ENCODE measurements at places on chromosomes 3 and 15.

- no peak for DNase-seq
These were observed 45.6 kb downstream of the FNDC3B start for GRCh38 chr3:172084871-172085556.

DNA sequence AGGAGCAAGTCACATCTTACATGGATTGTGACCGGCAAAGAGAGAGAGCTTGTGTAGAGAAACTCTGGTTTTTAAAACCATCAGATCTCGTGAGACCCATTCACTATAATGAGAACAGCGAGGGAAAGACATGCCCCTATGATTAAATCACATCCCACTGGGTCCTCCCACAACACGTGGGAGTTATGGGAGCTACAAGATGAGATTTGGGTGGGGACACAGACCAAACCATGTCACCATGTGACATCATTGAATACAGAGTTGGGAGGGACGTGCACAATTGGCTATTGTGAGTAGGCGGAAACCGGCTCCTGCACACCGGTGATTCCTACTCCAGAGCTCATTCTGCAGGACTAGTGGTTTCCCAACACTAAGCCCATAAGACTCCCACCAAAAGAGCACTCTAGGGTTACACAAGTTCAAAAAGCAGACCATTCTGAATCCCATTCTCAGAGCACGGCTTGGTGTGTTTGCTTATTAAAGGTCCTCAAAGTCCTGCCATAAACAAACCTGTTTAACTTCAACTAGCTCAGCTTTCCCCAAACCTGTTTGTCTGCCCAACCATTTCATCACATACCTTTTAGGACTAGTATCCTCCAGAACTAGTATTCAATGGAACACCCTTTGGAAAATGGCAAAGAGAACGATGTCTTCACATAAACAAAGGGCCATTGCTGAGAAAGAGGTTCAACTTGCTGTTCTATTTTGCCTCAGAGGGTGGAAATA lies 167.6 kb downstream of the TLE3 start:
- no peak for DNase-seq

DNA sequence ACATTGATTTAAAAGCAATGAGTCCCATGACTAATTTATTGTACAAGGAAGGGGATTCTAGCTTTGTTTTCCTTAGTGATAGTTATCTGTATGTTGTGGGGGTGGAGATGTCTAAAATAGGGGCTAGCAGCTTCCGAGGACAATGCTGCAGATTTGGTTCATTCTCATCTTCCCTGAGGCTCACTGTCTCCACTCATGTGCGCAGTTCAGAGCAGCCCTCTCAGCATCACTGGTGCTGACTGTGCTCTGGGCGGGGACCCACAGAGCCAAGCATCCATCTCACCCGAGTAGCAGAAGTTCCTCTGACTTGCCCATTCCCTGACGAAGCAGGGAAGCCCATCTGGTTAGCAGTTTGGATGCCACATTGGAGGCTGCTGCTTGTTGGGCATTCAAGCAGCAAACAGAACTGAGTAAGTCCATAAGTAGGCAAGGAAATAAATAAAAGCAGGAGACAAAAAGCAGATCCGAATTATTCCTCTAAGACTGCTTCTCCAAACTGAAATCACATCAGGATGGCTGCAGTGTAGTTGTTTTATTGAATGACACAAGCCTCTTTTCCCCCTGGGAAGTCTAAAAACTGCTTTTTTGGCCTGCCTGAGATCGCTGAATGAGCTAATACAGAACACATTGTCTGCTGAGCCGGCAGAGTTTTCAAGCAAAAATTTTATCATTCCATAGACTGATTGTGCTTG lies 27.5 kb downstream of the RARB start:
- DNase-seq: peak; percentile 44

GRCh38 chr3:143840636-143841035 lies 7.6 kb downstream of the SLC9A9 start:
- DNase-seq: no peak

GRCh38 chr3:97975466-97975865 lies 3.2 kb upstream of the RIOX2 start:
- no peak for DNase-seq

DNA sequence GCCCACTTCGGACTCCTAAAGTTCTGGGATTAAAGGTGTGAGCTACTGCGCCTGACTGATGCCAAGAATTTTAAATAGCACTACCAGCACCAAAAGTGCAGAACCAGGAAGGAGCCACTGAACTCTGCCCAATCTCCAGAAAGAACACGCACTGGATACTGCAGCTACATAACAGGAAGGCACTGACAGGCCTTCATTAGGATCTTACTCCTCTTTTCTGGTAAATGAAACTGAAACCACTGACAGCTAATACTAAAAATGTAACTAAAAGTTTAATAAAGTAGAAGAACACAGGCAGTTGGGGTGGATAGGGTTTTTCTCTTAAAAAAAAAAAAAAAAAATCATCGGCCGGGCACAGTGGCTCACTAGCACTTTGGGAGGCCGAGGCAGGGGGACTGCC lies 74.1 kb upstream of the CHRM5 start:
- DNase-seq: no peak

DNA sequence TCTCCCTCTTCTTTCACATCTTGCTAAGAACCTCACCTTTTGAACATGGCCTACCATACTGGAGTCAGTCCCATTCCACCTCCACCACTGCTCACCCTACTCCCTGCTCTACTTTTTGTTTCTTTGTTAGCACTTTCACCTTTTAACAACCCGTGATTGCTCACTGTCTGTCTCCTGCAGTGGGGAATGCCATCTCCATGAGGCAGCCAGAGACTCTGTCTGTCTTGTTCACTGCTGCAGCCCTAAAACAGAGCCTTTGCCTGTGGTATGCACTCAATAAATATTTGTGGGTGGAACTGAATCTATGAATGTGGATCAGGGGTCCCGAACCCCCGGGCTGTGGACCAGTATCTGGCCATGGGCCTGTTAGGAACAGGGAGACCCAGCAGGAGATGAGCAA lies 16.5 kb upstream of the TLE3 start:
- DNase-seq: no peak

- no peak for DNase-seq
These were observed 65.0 kb downstream of the SETD2 start for GRCh38 chr3:47098910-47099309.

- no peak for DNase-seq
These were observed 34.4 kb downstream of the C3orf80 start for GRCh38 chr3:160259589-160259988.

- DNase-seq: no peak
These were observed 45.6 kb upstream of the TFRC start for GRCh38 chr3:196127308-196128040.

GRCh38 chr3:159418571-159419526 lies 569.8 kb upstream of the IL12A start:
- no peak for DNase-seq

- DNase-seq: no peak
These were observed 165.8 kb downstream of the MECOM start for GRCh38 chr3:169497567-169498257.

GRCh38 chr3:181358060-181358459 lies 353.7 kb upstream of the SOX2 start:
- no peak for DNase-seq

DNA sequence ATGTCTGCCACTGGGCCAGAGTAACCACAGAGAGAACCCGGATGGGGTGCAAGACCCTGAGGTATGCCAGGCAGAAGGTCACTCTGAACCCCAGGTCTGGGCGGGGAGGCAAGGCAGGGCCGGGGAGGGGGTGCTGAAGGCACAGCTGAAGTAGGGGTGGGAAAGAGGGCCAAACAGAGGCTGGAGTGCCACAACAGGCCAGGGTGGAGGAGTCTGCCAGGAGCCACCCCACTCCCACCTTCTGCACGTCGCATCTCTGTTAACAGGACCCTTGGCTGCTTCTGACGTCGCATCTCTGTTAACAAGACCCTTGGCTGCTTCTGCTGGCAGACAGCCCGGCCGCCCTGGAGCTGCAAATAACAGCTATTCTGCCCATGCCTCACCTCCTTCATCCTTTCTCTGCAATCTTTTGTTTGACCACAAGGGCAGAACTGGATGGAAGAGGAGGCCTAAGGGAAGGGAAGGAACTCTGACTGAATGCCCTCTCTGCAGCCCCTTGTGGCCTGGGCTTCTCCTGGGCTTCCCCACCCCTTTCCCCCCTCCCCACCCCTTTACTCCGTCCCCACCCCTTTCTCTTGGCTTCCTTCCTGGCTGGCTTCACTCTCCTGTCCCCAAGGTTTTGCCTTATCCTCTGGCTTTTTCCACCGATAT lies 20.6 kb upstream of the FBLN2 start:
- peak; percentile 42 for DNase-seq

DNA sequence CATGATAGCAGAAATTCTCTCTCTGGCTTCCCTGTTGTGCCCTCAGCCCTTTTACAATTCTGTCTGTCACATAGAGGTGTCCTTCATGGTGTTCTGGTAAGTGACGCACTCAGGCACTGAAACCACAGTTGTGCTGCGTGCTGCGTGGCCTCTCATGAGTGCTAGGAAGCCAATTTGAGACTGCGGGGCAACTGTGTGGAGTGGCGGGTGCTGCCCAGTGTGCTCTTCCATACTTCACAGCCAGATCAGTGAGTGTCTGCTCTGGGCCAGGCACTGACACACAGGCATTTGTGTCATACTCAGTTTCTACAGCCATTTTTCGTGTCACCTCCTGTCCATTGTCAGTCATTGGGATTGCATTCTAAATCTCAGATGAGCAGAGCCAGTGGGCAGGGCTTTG lies 133.1 kb upstream of the PLXNA1 start:
- no peak for DNase-seq

DNA sequence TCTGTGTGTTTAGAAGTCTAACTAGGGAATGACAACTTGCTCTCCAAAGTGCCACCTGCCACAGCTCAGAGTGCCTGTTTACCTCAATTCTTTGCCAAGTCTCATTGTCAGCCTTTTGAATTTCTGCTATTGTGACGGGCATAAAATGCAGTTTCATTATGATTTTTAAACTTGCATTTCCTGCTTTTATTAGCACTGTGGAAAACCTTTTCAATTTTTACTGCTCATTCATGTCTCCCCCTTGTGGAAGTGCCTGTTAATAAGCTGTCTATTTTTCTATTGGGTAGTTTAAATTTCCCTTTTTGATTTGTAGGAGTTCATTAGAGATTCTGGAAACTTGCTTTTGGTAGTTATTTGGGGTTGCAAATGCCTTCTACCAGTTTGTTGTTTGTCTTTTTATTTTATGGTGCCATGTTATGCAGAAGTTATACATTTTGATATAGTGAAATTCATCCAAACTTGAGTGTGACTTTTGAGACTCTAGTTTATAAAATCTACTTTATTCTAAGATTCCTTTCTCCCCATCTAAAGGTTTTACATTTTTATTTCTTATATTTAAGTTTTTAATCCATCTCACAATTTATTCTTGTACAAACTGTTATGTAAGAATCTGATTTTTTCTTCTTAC lies 53.9 kb upstream of the FRMD4B start:
- no peak for DNase-seq

GRCh38 chr15:96896766-96897165 lies 566.3 kb downstream of the NR2F2 start:
- no peak for DNase-seq

- no peak for DNase-seq
These were observed 5.5 kb upstream of the CRELD1 start for GRCh38 chr3:9928158-9928557.

DNA sequence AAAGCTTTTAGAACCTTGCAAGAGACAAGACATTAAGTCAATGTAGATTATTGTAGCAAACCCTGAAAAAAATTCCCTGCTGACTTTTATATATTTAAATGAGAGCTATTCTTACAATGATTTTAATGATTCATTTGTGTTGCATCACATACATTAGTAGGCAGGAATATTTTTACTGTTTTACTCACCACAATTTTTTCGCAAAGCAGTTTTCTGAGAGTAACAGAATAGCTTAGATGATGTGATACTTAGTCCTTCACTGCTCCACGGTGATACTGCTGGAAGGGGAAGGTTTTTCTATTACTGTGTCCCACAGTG lies 43.9 kb upstream of the CLRN1 start:
- DNase-seq: no peak

GRCh38 chr3:141248064-141248463 lies 16.4 kb downstream of the PXYLP1 start:
- DNase-seq: no peak

DNA sequence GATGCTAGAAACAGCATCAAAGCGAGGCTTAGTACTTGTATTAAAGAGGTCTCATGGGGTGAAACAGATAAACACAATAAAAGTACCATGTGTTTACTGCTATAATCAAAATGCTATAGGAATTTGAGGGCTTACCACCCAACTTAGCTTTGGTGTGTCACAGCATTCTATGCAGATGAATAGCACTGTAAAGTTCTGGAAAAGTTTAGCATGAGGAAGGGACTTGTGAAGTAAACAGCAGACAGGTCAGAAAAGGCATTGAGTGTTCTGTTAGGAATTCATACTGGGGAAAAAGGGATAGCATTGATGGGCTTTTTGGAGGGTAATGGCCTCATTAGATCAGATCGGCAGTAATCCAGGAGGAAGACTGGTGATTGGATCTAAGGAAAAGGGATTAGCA lies 505.3 kb downstream of the NLGN1 start:
- no peak for DNase-seq

DNA sequence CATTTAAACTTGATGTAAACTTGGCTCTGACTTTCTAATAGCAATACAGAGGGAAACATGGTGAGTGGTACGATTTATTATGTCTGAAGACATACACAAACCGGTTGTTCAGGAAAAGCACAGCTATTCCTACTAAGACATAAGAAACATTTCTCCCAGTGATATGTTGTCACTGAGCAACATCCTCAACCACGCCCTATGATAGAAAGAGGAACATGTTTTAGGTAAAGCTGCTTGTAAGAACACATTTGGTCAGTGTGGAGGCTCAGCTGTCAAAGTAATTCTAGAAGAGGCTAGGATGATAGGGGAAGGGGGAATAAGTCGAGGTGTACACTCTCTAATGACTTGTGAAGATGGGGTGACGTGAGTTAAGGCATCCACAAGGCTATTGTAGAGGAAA lies 42.7 kb upstream of the B3GNT5 start:
- no peak for DNase-seq

- DNase-seq: no peak
These were observed 153.9 kb downstream of the VPS8 start for GRCh38 chr3:184965639-184966430.

DNA sequence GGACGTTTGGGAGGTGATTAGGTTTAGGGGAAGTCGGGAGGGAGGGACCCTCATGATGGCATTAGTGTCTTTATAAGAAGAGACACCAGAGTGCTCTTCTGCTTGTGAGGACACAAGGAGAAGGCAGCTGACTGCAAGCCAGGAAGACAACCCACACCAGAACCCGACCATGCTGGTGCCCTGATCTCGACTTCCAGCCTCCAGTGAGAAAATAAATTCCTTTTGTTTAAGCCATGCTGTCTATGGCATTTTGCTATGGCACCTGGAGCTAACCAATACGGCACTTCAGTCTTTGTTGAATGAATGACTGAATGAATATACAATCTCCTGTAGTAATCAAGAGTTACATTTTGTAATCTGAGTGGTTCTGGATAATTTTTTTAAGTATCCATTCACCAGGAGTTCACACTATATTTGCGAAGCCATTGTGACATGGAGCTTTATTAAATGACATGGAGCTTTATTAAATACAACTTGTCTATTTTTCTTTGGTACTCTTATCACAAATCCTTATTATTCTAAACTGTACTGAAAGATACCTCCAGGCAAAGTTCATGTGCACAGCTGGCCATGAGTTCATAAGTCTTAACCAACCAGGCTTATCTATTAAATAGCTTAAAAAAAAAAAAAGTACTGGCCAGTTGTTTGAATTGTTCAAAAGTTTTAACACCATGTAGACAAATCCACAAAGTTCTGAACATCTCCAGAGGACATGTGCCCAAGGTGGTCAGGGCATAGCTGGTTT lies 24.8 kb upstream of the BHLHE40 start:
- DNase-seq: no peak
